A549 treated with Hydrocortisone at 1 μM for 4 hours (cell line): ENCODE measurements at places on chromosomes 2 and 18. TPM values are rescaled to one million over a fixed set of nuclear protein-coding genes. Genes with fewer than 3 reads are reported as not detected.

Gene YPEL5
- 45.0 to 58.1 TPM (median 55.7 TPM) in 5 replicates for total RNA-seq

Gene FTCDNL1
- 2.5 to 3.8 TPM (median 3.1 TPM) in 5 replicates for total RNA-seq

Gene L3MBTL4
- total RNA-seq, result 0.02 to 0.05 TPM in 2 of 5 replicates, not detected in the others

Gene TRIM54
- 0.81 to 1.1 TPM (median 0.88 TPM) in 5 replicates for total RNA-seq

Gene TDRD15
- total RNA-seq, result not detected in 5 replicates

Gene PSD4
- total RNA-seq, result 11.5 to 15.2 TPM (median 13.2 TPM) in 5 replicates

Gene EFHD1
- 3.3 to 5.0 TPM (median 4.3 TPM) in 5 replicates for total RNA-seq

Gene MAP4K3
- total RNA-seq, result 15.4 to 26.2 TPM (median 18.6 TPM) in 5 replicates

Gene CD8B2
- not detected in 5 replicates for total RNA-seq

Gene PTPRN
- total RNA-seq, result 1.0 to 1.5 TPM (median 1.2 TPM) in 5 replicates
